ENCODE measurements at places on chromosomes 2 and 18.

DNA sequence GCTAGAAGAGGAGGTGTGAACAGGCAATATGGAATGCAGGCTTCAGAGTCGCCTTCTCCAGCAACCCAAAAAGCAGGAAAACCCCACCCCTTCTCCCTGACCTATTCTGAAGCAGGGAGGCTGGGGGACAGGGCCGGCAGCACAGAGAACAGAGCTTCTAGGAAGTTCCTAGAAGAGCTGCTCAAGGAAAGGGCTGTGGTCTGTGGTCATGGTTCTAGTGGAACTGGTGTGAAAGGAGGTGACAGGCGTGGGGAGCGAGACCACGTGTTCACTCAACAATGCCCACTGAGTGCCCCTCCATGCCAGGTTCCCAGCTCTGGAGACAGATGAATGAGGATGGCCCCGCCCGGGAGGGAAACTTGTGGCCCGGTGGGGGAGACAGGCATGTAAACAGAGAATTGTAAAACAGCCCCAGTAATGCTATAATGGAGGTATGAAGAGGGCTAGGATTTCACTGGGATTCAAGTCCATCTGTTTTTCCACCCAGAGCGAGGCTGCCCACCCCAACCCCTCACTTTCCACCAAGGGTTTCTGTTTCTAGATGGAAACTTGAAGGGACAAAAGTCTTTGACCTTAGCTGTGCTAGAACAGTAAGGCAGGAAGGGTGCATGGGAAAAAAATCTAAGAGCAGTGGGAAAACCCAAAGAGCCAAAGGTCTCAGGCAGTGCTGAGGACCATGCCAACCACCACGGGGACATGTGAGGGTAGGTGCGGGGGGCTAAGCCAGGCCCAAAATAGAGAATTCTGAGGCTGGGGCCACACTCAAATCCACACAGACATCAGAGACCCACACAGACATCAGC is 71.8 kb downstream of the TNS1 start:
- DNase-seq: no peak

- DNase-seq: no peak
Observed at GRCh38 chr2:85761512-85761944, 7.7 kb downstream of the ATOH8 start.

DNA sequence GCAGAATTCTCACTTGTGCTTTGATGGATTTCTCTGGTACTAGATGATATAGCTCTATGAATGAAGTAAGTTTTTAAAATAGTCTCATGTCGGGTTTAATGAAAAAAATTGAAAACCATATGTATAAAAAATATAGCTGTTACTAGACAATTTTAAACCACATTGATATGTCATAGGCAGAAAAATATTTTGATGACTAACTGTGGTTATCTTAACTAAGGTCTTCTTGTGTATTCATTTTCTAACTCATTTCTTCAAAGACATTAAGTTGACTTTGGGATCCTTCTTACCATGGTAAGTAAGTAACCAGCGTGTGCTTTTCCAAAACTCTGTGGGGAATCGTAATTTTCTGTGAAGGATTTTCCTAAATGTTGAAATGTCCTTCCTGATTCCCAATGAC is 160.9 kb upstream of the COL3A1 start:
- no peak for DNase-seq

DNA sequence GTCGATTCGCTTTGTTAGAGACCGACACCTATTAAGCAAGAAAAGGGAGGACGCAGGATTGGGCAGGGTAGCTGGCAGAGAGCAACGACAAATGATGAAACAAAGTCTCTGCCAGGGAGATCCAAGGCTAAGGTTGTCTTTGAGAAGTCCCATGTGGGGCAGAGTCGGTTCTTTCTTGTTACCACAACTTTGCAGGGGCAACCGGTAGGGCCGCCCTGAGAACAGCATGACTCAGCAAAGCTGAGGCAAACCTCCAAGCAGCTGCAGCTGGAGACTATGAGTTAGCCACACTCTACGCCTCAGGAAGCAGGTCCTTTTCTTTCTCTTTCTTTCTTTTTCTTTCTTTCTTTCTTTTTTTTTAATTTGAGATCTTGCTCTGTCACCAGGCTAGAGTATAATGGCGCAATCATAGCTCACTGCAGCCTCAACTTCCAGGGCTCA is 452.3 kb upstream of the ID2 start:
- peak; percentile 25 for DNase-seq

DNA sequence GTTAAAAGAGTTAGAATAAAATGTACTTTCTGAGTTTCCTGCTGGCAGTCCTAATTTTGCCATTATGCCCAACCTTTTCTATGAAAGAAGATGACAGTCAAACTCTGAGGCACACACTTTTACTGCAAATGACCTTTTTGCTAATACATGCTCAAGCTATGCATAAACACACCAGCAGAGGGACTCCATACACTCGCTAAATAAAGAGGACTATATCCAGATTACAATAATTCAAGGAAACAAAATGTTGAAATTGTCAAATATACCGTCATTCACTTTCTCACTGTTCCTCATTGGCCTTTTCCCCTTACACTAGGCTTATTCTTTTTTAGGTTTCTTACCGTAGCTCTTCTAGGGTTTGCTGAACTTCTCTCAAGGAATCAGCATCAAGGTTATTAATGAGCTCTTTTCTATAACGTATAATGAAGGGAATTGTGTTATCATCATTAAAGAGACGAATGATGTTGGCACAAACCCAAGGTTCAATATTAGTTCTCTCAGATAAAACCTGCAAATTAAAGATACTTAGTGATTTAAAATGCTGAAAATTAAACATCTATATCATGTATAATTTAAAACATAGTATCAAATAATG is 25.7 kb downstream of the SRBD1 start:
- DNase-seq: no peak

DNA sequence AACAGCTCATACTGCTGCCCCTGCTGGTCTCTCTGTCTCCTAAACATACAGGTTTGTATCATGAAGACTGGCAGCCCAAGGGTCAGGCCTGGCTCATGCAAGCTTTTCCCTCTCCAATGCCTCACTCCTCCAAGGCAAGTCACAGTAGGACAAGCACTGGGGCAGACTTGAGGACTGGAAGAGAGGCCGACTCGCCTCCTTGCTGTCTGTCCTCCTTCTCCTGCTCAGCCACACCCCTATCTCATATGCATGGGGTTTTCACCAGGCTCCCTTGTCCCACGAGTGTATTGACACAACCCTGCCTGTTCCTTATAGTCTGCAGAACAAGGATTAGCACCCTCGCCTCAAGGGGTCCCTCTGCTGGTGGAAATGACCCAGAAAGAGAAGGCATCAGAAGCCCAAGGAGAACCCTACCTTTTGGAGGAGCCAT is 223.7 kb downstream of the SOX11 start:
- no peak for DNase-seq
